ENCODE measurements at places on chromosomes 13 and 19.

DNA sequence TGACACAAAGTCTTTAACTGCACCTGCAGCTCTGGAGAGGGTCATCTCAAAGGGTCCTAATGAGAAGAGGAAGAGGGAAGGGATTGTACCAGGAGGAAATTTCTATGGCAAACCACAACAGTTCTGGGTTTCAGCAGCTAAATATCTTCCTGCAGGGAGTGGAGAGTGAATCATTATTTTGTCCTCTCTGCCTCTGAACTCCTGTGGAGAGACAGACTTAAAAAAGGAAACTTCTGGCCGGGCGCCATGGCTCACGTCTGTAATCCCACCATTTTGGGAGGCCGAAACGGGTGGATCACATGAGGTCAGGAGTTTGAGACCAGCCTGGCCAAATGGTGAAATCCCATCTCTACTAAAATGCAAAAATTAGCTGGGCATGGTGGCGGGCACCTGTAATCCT is 16.9 kb upstream of the C1QTNF9 start:
- no peak for DNase-seq

DNA sequence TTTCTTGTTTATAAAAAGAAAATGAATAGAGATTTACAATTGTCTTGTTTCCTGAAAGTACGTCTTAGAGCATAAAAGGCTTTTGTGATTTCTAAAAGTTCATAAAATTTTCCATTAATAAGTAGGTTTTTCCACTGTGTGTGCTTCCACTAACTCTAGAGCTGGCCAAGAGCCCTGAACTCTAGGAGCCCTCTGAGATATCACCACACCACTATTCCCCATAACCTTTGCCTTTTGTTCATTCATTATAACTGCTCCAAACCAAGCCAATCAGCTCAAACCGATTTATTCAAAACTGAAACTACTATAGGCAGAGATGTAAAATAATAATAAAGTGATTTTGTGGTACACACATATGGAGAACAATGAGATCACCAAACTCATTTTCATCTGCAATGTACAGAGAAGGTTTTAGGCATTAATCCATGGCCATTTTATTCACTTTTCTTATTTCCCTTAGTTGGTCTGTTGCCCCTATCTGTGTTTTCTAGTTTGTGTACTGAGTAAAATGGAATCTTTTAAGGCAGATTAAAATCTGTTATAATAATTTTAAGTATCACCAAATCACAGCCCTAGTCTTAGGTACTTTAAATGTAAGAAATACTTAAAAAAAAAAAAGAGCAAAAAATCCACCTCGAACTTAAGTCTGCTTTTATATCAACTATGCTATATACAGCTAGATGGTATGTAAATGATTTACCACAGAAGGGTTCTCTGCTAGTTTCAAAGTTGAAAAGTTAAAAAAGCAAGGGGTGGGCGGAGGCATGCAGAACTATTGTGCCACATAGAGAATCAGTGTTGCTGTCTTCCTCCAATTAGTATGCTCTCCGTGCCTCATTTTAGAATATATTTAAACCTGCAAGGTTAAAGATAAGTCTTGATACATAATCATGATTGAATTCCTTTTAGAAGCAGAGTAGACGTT is 311.3 kb downstream of the KLF12 start:
- no peak for DNase-seq

- DNase-seq, result no peak
Measured at GRCh38 chr19:13057147-13057572, 45.5 kb downstream of the LYL1 start.

GRCh38 chr13:19967621-19968020 is 9.1 kb downstream of the ZMYM2 start:
- no peak for DNase-seq

- DNase-seq, result no peak
Measured at GRCh38 chr13:24063281-24063877, 97.1 kb upstream of the SPATA13 start.

GRCh38 chr19:35669566-35669965 is 3.2 kb downstream of the UPK1A start:
- no peak for DNase-seq

GRCh38 chr13:32903720-32904119 is 112.5 kb upstream of the KL start:
- DNase-seq, result no peak

GRCh38 chr19:51441410-51442390 is 16.6 kb downstream of the SIGLEC8 start:
- peak; percentile 80 for DNase-seq

DNA sequence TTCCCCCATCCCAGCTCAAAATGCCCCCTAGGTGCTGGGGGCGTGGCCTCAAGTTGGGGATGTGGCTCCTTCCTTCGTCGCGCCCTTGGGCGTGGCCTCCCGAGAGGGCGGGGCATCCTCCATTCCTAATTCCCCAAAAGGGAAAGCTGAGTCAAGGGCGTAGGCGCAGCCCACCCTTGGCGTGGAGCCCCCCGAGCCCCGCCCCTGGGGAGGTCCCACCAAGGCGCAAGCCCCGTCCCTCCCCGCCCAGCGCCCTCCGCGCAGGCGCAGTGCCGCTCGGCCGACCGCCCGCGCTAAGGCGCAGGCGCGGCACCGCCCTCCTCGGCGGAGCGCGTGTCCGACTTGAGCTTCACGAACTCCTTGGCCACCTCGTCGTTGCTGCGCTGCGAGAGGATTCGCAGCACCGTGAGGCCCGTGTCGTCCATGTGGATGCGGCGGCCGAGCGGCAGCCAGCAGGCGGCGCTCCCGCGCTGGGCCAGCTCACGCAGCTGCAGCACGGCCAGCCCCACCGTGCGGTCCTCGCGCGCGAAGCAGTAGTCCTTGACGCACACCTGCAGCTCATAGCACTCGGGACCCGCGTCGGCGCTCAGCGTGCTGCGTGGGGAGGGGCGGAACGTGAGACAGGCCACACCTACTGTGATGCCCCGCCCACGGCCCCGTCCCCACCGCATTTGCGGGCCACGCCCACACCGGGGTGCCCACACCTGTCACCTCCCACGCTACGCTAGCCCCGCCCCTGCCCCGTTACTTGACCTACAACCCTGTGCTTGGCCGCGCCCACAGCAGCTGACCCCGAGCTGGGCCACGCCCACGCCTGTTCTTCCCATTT is 50.5 kb downstream of the COLGALT1 start:
- peak; percentile 54 for DNase-seq

- no peak for DNase-seq
Measured at GRCh38 chr19:46428239-46429135, at the start of gene PNMA8C. PNMA8C (minus strand) TSS chr19:46428936; CDS start chr19:46428359, 577 bp downstream.

DNA sequence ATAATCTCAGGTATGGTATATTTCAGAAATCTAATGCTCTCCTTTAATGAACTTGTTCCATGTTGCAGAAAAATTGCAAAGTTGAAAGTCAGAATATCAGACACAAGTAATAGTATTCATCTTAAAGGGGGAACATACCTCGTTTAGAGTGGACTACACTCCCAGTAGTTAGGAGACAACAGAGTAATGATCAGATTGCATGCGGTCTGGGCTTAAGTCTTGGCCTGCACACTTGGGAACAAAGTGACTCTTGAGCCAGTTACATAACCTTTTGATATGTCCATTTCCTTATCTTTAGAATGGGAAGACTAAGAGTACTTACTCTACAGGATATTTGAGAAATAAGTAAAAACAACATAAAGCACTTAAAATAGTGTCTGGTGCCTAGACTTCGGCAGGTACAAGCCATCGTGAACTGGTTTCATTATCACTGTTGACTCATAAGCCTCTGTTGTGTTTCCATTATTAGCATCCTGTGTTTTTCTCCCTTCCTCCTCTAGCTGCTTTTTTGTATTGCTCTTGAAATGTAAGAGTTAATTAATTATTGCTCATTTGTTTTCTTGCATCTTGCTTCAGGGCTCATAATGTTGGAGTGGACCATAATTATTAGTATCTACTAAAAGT is 53.0 kb downstream of the DPY19L3 start:
- no peak for DNase-seq

- no peak for DNase-seq
Measured at GRCh38 chr19:40686882-40687524, 3.4 kb downstream of the NUMBL start.

DNA sequence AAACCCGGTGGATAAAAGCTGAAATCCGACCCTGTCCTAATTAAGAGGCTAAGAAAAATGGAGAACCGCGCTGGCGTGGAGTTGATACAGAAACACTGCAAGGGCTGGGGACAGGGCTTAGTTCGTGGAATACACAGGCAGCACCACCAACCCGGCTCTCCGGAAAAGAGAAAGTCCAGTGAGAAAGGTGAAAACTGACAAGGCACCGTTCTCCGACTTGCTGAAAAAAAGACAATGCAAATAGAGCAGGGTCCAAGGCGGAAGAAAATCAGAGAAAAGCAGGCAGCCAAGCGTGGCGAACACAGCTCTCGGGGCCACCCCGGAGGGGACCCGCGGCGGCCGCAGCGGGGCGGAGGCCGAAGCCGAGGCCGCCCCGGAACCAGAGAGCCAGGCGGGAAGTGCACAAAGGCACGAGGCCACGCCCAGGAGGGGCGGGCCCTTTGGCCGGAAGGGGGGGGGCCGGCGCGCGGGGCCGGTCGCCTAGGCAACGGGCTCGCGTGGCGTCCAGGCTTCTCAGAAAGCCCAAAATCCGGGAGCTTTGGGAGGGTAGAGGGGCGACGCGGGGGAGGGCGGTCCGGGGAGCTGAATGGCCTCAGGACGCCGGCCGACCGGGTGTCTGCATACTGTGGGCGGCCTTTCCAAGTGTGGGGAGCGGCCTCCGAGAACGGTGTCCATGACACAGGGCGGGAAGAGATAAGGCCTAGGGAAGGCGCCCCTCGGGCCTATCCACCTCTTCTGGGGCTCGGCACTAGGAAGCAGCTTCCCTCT is 1.2 kb upstream of the ING1 start:
- peak; percentile 65 for DNase-seq

- DNase-seq, result no peak
Measured at GRCh38 chr13:31352467-31352866, 152.7 kb downstream of the B3GLCT start.

DNA sequence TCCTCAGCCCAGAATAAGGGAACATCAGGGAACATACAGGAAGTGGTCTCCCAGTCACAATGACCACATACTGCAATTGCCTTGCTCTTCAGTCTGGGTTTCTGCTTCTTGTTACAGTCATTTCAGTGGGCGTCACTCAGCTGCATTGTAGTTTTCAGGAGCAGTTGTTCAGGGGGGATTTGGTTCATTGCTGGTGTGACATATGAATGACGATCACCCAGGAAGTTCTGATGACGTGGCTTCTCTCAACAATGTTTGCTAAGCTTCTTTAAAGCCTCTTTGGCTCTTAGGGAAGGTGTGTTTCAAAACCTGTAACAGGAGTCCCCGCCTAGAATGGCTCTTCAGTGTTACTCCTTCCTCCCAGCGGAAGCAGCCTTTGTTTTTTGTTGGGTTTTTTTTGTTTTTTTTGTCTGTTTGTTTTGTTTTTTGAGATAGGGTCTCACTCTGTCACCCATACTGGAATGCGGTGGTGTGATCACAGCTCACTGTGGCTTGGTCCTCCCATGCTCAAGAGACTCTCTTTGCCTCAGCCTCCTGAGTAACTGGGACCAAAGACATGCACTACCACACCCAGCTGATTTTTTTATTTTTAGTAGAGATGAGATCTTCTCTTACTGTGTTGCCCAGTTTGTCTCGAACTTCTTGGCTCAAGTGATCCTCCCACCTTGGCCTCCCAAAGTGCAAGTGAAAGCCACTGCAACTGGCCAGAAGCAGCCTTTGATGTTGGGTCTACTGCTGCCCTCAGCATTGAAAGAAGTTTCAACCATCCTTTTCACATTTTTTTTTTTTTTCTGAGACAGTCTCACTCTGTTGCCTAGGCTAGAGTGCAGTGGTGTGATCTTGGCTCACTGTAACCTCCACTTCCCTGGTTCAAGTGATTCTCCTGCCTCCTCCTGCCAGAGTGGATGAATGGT is 1.4 kb upstream of the SCEL start:
- DNase-seq, result no peak

DNA sequence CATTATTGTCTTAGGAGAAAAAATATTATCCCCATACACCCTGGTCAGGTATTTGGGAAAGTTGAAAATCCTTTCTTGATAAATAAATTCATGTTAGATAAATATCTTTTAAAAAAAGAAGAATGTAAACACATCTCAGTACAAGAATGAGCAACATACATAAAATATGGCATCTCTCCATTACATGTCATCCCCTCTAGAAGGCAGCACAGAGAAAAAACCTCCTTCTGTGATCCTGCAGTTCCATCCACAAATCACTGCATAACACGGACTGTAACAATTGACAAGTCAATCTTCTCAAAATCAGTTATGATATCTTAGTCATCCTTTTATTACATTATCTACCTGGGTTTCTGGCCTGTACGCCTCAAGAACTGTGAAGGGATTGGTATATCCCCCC is 683.9 kb upstream of the KLHL1 start:
- DNase-seq, result no peak

DNA sequence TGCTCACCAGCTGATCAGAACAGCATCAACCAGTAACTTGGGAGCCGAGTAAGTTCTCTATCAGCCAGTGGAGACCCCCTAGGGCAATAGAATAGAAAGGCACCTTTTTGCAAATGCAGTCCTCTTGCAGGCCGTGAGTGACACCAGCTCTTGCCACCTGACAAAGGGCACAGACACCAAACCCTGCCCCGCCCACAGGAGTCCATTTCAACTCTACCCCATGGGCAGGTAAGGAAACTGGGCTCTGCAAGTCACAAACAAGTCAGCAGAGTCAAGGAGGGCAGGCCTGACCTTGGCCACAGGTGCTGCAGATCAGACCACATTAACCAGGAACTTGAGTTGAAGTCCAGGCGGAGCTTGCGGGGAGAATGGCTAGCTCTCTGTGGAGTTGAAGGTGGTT is 77.4 kb upstream of the SPATA13 start:
- DNase-seq, result no peak

DNA sequence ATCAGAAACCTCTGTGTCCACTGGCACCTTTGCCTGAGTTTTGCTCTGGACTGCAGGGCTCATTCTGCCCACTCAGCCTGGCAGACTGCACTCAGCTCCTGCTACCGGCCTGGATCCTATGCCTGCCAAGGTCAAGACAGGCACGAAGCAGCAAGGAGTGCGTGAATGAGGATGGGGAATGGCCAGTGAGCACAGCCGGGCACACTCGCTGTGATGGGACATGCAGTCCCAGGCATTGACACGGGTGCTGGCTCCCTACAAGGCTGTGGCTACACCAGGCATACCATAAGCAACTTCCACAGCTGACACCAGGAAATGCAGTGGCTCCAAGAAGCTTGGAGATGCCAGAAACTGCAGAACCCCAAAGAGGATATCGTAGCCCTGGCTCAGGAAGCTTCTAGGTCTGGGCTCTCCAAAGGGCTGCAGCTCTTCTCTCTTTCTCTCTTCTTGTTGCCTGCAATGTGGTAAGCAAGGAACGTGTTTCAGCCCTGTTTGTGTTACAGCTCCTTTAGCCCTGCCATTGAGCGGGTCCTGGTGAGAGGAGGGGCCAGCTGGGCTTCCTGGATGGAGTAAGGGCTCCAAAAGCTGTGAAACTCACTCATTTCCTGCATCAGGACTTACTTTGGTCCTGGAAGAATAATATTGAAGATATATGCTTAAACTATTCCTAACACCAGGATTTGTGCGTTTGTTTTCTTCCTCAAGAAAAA is 832.6 kb upstream of the SLITRK5 start:
- DNase-seq, result no peak

- no peak for DNase-seq
Measured at GRCh38 chr13:51873117-51873798, 11.5 kb downstream of the CCDC70 start.

- no peak for DNase-seq
Measured at GRCh38 chr13:97321616-97322321, 99.6 kb downstream of the MBNL2 start.
